ENCODE measurements at places on chromosomes 5 and 9. TPM values are rescaled to one million over a fixed set of nuclear protein-coding genes. Genes with fewer than 3 reads are reported as not detected.

GRCh38 chr5:31531543-31531887 is 378 bp downstream of the DROSHA start:
- peak; percentile 67 for DNase-seq

DNA sequence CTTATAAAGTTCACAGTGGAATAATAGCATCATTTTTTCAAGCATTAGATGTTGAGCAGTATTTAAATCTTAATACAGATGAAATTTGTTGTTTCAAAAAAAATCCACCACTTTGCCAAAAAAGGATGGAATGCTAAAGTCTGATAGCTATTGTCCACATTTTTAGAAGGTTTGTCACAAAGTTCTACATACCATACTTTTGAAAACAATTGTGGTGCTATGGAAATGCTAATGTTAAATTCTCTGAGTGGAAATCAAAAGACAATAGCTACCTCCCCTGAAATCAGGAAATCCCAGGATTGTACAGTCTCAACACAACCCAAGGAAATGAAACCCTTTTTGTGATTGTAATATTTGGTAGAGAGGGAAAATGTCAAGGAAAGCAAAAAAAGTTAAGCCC is 19.3 kb upstream of the GRAMD2B start:
- DNase-seq, result no peak

- no peak for DNase-seq
Measured at GRCh38 chr5:90997082-90997481, 386.0 kb downstream of the ARRDC3 start.

- no peak for DNase-seq
Measured at GRCh38 chr9:472479-473075, 257.9 kb downstream of the DOCK8 start.

GRCh38 chr9:96813607-96814006 is 35.7 kb upstream of the ZNF510 start:
- no peak for DNase-seq

DNA sequence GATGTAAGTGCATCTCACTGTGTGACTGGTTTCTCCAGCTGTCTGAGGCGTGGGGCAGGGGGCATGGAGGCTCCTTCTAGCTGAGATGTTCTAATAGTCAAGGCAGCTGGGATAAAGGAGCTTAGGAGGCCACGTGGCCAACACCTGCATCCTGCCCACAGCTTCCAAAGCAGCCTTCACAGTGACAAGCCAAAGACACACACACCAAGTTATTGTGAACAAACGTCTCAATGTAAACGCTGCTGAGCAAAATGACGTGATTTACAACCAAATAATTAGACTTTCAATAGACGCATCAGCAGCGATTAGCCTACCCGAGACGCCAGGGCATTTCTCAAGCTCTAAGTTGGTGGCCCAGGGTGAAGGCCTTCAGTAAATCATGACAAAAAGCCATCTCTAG is 23.2 kb upstream of the SLC25A51 start:
- DNase-seq, result no peak

GRCh38 chr5:78698191-78698791 is 49.7 kb upstream of the LHFPL2 start:
- peak; percentile 82 for DNase-seq

DNA sequence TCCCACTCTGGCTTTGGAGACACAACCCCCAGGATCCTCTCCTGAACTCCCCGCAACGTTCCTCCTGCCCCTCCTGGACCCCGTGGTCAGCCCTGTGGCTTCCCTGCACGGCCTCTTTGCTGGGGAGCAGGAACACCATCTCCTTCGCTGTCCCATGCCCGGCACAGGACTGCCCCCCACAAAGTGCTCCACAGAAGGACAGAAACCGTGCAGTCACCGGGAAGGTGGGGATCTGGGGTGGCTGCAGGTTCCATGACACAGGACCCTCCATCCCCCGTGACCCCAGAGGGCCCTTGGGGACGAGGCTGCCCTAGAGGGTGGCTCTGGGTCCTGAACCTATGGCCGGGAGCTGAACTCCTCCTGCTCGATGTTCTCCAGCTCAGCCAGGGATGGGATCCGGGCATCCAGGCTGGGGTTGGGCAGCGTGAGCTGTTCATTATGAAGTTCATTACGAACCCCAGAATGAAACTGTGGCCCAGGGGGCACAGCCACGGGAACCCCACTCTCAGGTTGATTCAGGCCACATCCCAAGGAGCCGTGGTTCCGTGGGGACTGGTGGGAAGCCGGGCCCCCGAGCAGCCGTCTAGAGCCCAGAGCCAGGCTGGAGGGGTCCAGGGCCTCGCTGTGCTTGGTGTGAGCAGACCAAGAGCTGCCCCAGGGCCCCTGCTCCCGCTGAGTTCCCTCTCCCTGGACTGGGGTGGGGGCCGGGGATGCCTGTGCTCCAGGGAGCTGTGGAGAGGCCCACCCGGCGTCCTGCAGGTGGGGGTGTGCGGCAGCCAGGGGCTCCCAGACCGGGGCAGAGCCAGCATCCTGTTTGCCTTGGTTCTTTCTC is 684 bp upstream of the SLC6A19 start:
- DNase-seq, result no peak

GRCh38 chr5:54480296-54480695 is 24.8 kb downstream of the HSPB3 start:
- no peak for DNase-seq

DNA sequence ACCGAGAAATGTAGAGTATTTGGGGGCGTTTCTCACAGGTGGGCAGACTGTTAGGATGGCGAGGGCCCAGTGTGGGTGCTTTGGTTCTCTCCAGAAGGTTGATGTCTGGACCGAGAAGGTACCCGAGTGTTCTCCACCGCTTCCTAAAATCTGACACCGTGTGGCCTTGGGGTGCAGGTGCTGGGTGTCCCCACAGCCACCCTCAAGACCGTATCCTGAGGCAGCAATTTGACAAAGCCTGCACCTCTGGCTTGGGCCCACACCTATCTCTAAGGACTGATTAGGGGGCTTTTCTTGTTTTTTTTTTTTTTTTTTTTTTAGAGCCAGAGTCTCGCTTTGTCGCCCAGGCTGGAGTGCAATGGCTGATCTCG is 1.3 kb downstream of the PPP1R26 start:
- no peak for DNase-seq

Gene OTULINL
- polyA plus RNA-seq, result 21.1 TPM

DNA sequence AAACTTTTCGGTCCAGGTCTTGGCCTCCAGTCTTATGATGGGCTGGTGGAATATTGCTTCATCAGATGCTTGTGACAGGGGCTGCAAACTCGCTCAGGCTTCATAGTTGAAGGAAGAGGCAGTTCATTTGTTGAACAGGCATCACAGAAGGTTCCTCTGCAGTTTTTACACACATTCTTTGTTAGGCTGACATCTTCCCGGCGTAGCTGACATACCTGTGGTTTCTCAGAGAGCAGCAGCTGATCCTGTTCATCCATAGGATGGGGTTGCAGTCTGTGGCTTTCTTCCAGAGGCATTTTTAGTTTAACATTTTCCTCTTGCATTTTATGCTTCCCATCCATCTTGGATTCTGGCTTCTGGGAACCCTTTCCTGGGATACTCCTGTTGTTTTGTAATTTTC is 1255.2 kb downstream of the EFNA5 start:
- no peak for DNase-seq

DNA sequence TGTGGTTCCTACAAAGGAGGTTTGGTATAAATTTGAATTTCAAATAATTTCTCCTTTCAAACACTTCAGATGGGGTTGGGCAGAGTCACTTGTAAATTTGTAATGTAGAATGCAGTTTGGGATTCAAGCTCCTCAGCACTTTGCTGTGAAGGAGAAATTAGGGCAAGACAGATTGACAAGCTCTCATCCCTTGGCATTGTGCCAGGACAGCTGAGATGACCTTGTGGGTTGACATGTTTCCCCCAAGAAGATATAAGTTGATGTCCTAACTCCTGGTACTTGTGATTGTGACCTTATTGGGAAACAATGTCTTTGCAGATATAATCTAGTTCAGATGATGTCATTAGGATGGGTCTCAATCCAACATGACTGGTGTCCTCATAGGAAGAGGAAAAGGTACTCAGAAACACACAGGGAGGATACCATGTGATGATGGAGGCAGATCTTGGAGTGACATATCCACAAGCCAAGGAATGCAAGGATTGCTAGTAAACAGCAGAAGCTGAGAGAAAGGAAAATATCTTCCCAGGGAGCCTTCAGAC is 408.3 kb downstream of the MED10 start:
- no peak for DNase-seq

- DNase-seq, result no peak
Measured at GRCh38 chr5:170296935-170297588, 515 bp downstream of the LCP2 start.

Gene TTC16
- 0.15 TPM for polyA plus RNA-seq

Gene CDX1
- polyA plus RNA-seq, result 325 TPM

DNA sequence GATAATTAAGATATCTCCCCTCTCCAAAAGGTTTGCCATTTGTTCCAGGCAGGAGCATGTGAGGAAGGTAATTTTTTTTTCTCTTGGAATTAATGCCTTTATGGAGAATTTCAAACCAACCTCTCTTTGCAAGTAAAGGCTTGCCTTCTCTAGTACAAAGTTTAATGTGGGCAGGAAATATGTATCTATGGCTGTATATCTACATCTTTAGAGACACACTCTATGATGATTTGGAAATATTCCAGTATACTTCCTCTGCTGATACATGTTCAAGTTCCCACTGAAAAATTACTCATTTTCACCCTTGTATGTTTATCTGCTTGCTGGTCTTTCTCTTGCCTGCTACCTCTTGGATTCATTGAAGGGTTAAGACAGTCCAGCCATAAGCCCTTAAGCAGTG is 83.5 kb upstream of the SEMA6A start:
- DNase-seq, result no peak

Gene AK1
- 85.9 TPM for polyA plus RNA-seq

Gene ZFP2
- polyA plus RNA-seq, result 0.70 TPM

GRCh38 chr5:124596595-124597421 is 149.6 kb downstream of the ZNF608 start:
- no peak for DNase-seq

DNA sequence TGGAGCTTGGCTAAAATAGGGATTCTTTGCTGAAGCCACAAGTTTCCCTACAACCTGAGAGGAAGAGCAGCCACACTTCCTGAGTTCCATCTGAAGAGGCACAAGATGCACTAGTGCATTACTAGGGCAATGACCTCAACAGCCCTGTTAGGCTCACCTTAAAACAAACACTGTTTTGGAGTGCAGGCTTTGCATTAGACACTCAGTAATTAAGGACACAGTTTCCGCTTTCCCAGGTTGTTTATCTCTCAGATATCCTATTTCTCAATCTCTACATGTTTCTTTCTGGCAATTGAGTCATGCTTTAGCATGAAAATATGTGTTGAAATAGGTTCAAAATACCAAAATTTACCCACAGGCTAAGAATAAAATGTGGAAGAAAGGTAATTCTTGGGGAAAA is 34.2 kb downstream of the EMB start:
- DNase-seq, result no peak

Data from sigmoid colon (tissue), 7 donors.